Stimulated activated CD4-positive, alpha-beta T cell treated with anti-CD3 and anti-CD28 coated beads, Interleukin-1b, Interleukin-23, amount 100 ng/mL, for 4 hours (primary cell): ENCODE measurements at places on chromosomes 3 and 15.

DNA sequence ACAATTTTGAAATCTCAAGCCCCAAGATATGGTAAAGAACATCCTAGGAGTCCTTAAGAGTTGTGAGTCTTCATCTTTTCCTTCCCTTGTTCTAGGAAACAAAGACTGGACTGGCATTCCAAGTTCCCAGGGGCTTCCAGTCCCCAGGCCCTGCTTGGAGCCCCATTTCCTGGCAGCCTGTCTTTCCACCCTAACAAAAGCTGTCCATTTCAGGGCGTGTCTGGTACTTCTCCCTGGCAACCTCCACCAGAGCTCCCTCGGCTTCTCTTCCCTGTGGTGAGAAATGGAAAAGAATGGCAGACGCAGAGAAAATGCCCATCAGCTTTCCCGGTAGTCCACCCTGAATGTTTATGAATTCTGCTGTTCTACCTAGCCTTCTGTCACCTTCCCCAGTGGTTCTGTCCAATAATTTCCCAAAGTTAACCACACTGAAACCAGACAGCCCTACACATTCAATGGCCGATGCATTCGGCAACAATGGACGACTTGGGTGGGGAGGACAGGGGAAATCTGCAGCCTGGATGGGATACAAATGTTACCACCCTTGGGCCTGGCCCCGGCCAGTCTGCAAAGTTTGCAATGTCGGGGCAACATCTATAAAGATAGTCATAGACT is 6.8 kb downstream of the RAB6B start:
- no peak for DNase-seq

DNA sequence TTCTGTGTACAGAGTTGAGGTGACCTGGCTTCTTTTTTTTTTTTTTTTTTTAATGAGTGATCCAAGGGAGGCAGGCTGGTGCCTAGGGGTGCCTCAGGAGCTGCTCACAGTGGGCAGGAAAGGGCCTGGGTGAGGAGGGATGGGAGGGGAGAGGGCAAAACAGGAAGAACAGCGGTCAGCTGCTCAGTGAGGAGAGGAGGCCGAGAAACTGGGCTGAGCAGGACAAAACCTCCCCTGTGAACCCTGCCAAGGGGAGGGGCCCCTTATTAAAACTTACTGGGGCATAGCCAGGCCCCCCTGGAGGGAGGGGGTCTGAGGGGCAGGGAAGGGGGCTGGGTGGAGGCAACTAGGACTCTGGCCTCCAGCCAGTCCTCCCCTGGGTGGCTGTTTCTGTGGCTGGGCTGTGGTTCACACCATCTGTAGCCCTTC is 3.5 kb downstream of the PLEKHO2 start:
- no peak for DNase-seq

DNA sequence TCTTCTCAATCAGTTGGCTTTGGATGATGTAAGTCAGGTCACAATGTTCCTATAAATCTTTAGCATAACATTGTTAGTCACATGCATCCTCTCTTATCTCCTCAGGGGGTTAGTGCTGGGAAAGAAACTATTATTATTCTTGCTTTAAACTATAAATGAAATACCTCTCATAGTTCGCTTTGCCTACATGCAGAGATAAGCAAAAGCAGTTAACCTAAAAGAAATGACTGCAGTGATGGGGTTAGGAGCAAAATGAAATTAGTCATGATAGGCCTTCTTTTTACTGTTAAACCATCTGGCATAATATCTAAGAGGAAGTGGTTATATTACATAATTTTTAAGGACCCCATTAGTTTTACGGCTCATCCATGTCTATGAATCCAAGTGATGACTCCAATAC is 91.7 kb upstream of the IGSF10 start:
- no peak for DNase-seq

DNA sequence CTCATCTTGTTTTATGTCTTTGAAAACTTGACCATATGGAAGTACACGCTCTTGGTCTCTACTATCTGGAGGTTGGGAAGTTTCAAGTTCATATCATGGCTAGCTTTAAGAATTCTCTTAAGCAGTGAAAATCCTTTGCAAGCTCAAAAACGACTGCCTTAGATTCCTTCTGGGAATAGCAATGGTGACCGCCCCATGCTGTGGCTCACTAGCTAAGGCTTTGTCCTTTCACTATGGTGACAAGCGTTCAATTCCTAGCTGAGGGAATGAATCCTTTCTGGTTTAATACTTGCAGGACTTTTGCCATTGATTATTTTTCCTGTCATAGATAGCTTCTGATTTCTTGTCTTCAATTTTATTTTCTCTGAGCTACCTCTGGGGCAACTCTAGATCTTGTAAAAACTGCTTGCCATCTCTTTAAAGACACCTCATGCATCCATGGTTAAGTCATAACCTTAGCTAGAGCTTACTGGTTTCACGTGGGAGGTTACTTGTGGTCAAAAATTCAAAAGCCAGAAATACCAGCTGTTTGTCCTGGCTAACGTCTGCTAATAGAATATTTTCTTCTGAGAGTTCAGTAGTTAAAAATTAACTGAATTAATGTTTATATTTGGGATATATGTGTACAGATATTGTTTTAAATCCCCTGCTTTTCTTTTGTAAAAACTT is 673.4 kb upstream of the CBLB start:
- DNase-seq, result no peak

DNA sequence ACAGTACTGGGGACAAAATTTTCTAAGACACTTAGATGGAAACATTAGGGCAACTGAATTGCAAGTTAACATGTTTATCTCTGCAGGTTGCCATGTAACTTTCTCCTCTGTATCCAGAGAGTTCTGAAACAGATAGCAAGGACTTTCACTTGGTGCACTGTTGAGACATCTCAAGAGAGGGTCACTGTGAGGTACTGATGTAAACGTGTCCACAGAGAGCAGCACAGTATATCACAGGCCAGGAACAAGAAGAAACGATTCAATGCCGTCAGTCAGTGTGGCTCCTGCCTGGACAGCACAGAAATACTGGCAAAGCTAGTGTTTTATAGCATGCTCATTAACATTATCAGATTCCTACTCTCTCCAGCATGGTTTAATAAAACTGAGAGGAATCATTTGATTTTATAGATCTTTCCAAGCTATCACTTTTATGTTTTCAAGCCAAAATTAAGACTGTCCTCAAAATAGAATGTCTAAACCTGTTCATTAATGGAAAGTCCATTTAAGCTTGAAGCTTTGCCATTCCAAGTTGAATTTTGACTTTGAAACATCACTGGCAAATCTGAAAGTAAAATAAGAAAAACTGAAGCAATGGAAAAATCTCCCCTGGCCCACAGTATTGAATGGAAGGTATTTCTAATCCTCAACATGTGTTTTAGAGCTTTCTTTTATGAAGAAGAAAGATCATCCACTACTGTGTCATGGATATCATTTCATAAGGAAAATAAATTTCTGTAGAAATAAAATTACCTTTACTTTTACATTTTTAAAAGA is 102.7 kb downstream of the IMPG2 start:
- DNase-seq, result no peak
